Breast epithelium (tissue), 4 donors: ENCODE measurements at places on chromosomes 2 and 18. TPM values are rescaled to one million over a fixed set of nuclear protein-coding genes. Genes with fewer than 3 reads are reported as not detected.
A peak's percentile ranks its signal among the peaks of the same experiment; 100 is the strongest.

GRCh38 chr18:57586251-57587049 is at the start of gene FECH:
Gene FECH, minus strand, starts transcription at chr18:57586702. Its CDS starts 82 bp downstream, at chr18:57586620.
- peaks cover 10% of the 10 kb centered on the region for H3K4me1 ChIP-seq
- no peaks in the 10 kb centered on the region for H3K27me3 ChIP-seq
- H3K4me3 ChIP-seq = peak within 1 kb of the TSS; percentile 86
- no peaks in the 10 kb centered on the region for H3K36me3 ChIP-seq
- DNase-seq = peak; percentile 74

DNA sequence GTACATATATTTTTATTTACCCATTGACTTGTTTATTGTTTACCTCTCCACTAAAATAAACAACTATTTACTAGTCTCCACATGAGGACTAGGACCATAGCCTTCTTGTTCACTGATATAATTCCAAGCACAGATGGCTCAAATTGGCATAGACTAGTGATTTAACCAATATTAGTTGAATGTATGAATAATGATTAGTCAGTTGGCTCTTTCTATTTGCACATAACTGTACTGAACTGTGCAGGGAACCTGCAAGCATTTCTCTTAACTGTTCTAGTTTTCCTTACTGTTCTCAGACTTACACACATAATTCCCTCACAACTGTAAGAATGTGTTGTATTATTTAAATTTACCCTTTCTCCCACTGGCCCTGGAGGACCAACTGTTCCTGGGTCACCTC is 91.9 kb downstream of the COL3A1 start:
- peaks cover 4% of the 10 kb centered on the region for H3K36me3 ChIP-seq
- no peak overlapping the region for H3K27ac ChIP-seq
- no peak overlapping the region for H3K4me3 ChIP-seq
- no peak for DNase-seq
- H3K4me1 ChIP-seq = no peaks in the 10 kb centered on the region
- no peaks in the 10 kb centered on the region for H3K27me3 ChIP-seq

DNA sequence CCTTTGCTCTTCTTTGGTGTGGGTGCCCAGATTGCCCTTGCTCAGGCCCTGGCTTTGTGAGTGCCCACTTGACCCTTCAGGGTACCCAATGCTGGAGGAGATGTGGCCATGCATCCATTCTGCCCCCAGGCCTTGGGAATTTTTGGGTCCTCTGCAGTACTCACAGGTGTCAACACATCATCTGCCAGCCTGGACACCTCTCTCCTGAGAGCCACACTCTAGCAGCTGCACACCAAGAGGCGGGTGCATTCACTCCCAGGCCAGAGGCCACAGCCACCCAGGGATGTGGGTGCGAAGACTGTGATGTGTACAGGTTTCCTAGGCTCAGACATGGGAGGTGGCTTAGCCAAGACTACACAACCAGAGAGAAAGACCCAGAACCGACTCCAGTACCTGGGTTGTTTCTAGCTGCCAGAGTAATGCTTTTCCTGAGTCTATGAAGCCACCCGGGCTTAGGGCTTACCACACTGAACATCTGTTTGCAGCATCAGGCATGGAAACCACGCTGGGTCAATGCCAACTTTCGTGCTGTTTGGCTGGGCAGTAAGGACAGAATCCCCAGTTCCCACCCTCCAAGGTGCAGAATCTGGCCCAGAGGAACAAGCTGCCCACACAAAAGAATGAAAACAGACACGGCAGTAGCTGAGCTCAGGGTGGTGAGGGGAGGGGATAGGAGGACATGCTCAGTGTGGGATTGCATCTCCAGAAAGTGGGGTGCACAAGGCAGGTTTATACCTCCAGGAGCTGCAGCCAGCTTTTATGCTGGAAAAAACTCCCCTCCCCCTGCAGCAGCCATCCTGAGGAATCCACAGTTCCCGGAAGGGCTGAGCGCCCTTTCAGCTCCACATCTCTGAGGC is 40.1 kb downstream of the KCNF1 start:
- no peaks in the 10 kb centered on the region for H3K27me3 ChIP-seq
- no peaks in the 10 kb centered on the region for H3K36me3 ChIP-seq
- no peak for DNase-seq
- no peak overlapping the region for H3K4me3 ChIP-seq

GRCh38 chr2:2717406-2717805 is 386.3 kb upstream of the MYT1L start:
- H3K27me3 ChIP-seq = peaks cover 5% of the 10 kb centered on the region
- H3K27ac ChIP-seq = no peak overlapping the region
- DNase-seq = no peak
- no peaks in the 10 kb centered on the region for H3K36me3 ChIP-seq

DNA sequence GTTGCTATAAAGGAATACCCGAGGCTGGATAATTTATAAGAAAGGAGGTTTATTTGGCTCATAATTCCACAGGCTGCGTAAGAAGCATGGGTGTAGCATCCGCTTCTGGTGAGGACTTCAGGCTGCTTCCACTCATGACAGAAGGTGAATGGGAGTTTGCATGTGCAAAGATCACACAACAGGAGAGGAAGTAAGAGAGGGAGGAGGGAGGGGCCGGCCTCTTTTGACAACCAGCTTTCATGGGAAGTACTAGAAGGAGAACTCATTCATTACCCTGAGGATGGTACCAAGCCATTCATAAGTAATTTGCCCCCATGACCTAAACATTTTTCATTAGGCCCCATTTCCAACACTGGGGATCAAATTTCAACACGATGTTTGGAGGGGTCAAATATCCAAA is 386.8 kb upstream of the NETO1 start:
- no peaks in the 10 kb centered on the region for H3K27me3 ChIP-seq
- H3K4me1 ChIP-seq = no peaks in the 10 kb centered on the region
- no peak overlapping the region for H3K27ac ChIP-seq
- DNase-seq = no peak
- no peaks in the 10 kb centered on the region for H3K36me3 ChIP-seq

DNA sequence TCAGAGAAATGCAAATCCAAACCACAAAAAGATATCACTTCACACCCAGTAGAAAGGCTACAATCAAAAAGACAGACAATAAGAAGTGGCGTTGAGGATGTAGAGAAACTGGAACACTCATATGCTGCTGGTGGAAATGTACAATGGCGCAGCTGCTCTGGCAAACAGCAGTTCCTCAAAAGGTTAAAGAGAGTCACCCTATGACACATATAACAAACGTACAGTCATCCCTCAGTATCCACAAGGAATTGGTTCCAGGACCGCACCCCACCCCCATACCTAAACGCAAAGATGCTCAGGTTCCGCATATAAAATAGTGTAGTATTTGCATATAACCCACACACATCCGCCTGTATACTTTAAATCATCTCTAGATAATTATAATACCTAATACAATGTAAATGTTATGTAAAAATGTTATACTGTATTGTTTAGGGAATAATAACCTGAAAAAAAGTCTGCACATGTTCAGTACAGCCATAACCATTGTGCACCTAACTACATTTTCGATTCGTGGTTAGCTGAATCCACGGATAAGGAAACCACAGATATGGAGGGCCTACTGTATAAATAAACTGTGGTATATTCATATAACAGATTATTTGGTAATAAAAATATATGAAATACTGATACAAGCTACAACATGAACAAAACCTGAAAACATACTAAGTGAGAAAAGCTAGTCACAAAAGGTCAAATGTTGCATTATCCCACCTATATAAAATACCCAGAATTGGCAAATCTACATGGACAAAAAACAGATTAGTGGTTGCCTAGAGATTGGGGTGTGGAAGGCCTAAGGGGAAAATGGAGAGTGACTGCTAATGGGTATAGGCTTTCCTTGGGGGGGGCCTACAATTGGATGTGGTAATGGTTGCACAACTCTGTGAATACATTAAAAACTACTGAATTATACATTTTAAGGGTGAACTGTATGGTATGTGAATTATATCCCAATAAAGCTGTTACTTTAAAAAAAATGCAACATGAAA is 37.5 kb downstream of the UXS1 start:
- H3K4me1 ChIP-seq = no peaks in the 10 kb centered on the region
- H3K4me3 ChIP-seq = no peak overlapping the region
- no peak for DNase-seq
- no peaks in the 10 kb centered on the region for H3K36me3 ChIP-seq
- H3K27ac ChIP-seq = no peak overlapping the region

DNA sequence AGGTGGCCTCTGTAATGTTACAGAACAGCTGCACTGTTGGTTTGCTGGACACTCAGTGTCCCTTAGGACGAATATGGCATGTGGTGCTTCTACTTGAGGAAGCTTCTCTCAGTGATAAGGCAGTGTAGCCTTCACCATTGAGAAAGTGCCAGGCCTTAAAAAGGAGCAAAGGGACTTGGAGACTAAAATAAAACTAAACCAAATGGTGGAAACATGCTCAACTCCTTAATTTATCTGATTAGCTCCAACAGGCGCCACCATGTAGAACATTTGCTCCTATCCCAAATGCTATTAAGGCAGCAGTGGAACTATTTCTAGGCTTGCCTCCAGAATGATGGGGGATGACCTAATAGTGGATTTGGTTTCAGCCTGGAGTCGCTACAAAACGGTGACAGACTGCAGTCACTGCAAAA is 77.5 kb upstream of the MYL1 start:
- no peak overlapping the region for H3K4me3 ChIP-seq
- no peaks in the 10 kb centered on the region for H3K27me3 ChIP-seq
- H3K27ac ChIP-seq = no peak overlapping the region

DNA sequence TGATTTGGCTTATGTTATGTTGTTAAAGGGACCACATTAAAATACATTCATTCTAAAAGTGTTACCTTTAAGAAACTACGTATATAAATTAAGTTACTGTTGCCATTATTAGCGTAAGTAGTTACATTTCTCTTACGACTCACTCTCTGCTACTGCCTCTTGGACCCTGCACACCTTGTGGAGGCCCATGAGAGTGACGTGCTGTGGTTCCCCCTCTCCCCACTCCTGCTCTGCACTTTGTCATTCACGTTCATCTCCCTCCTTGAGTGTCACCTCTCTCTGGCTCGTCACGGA is 830 bp upstream of the MERTK start:
- H3K27me3 ChIP-seq = no peaks in the 10 kb centered on the region
- no peaks in the 10 kb centered on the region for H3K4me1 ChIP-seq
- no peaks in the 10 kb centered on the region for H3K36me3 ChIP-seq
- no peak for DNase-seq
- peak overlapping the region; percentile 73 for H3K4me3 ChIP-seq

Gene FAP
- 14.4 TPM for total RNA-seq

Gene SELENOI
- 6.6 TPM for total RNA-seq

Gene BOK
- 40.3 TPM for total RNA-seq

Gene TMEM178A
- total RNA-seq = 9.4 TPM

Gene MAPK4
- total RNA-seq = 1.9 TPM
